MM.1S (cell line): ENCODE measurements at places on chromosomes 2 and 18.

- DNase-seq: no peak
These were observed 122.2 kb downstream of the CAPN13 start for GRCh38 chr2:30684996-30685395.

DNA sequence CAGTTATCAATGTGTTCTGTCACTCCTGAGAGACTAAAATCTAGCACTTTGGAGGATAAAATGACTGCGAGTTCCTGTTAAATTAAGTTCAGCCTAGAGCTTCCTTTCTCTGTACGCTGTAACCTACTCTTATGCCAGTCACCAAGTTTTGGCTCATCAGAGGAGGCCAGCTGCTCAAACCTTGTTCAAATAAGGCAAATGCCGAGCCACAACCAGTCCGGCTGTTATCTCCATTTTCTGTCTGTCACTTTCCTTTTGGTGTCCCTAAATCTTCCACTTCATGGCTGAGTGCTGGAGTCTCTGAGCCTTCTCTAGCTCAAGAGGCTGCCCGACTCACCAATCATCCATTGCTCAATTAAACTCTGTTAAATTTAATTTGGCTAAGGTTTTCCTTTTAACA lies 33.5 kb upstream of the PXDN start:
- DNase-seq: no peak

DNA sequence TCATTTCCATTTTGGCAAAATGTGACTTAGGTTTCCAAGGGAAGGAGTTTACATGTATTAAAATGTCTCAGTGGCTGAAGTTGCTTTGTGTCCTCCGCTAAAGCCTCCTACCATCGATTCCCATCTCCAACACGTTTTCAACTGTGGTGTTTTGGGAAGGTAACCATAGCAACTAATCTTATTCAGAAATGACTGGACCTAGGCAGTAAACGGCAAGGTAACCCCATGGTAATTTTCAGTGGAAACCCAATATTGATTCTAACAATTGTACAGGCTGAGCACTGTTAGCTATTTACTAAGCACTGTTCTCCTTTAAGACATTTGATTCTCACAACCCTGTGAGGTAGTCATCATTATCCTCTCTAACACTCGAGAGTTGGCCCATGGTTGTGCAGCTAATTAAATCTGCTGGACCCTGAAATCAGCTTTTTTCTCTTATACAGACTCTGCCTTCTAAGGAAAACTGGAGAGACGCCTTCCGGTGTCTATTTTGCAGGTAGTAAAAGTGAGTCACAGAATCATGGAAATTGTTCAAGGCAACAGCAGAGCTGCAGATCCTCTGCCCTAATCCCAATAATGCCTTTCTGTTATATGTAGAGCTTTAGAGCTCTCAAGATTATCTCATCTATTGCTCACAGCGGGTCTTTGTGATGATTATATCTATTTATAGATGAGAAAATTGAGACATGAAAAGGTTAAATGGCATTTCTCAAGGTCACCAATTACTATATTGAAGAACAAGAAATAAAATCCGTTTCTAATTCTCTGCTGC lies 36.2 kb downstream of the FASTKD2 start:
- DNase-seq: no peak

DNA sequence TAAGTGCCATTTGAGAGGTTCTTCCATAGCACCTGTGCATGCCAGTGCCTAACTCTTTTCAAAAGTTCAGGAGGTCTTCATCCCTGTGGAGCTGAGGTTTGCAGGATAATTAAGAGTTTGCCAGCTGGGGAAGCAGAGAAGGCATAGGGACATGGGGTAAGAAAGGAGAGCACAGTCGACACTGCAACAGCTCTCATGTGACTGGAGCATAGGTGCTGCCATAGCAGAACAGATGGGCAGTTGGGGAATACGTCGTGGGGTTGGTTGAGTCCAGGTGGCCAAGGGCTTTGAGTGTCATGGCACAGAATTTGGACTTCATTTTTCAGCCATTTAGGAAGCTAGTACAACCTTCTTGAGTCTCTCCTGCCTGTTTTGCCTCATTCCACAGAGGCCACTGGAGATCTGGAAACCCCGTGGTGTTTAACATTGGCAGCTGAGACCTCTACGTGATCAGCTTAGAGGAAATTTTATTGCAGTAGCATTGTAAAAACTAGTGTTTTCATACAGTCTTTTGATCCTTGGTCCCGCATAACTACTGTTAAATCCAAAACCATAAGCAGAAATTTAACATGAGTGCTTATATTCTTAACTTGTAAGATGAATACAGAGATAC lies 65.1 kb downstream of the CRIM1 start:
- no peak for DNase-seq

DNA sequence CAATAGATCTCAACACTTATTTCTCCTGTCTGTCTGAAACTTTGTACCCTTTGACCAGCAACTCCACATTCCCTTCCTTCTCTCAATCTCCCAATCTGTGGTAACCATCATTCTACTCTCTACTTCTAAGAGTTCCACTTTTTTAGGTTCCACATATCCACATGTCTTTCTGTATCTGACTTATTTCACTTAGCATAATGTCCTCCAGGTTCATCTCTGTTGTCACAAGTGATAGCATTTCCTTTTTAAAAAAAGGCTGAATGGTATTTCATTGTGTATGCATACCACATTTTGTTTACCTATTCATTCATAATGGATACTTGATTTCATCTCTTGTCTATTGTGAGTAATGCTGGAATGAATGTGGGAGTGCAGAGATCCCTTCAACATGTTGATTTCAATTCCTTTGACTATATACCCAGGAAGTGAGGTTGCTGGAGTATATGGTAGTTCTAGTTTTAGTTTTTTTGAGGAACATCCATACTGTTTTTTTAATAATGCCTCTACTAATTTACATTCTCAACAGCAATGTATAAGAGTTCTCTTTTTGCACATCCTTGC lies 18.8 kb upstream of the MMADHC start:
- DNase-seq: no peak

- no peak for DNase-seq
These were observed 246.2 kb downstream of the XIRP2 start for GRCh38 chr2:167134381-167135072.

GRCh38 chr18:77165503-77166188 lies 33.1 kb upstream of the MBP start:
- no peak for DNase-seq

GRCh38 chr2:236666646-236667204 lies 97.1 kb downstream of the ACKR3 start:
- DNase-seq: no peak

DNA sequence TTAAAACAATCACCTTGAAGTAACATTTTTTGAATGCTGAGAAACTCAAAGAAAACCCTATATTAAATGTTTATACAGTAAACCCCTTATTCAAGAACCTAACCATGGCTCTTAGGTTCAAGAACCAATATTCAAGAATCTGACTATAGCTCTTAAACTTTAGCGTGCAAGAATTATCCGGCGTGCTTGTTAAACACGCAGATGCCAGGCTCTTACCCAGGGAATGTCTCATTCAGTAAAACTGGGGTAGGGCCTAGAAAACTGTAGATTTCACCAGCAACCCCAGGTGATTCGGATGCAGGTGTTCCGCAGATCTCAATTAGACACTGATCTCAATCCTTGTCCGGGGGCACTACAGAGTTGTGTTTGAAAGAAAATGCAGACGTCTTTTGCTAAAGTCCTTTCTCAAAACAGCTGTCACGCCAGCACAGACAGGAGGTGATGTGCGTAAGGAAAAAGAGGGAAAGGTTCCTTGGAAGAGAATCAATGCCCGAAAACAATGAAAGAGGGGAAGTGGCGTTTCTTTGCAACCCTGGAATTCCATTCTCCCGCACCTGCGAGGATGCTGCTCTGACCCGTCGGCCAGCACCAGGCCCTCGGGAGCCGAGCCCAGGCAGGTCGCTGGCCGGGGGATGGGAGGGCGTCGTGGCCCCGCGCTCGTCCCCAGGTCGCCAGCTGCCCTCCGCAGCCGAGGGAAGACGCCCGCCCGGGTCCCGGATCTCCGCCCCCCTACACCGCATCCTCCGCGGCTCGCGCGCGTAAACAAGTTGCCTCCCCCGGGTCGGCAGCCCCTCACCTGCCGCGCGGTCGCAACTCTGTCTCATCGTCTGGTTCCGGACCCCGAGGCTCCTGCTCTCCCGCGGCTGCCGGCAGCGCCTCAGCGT lies 851 bp downstream of the EIF2AK3 start:
- DNase-seq: peak; percentile 55

DNA sequence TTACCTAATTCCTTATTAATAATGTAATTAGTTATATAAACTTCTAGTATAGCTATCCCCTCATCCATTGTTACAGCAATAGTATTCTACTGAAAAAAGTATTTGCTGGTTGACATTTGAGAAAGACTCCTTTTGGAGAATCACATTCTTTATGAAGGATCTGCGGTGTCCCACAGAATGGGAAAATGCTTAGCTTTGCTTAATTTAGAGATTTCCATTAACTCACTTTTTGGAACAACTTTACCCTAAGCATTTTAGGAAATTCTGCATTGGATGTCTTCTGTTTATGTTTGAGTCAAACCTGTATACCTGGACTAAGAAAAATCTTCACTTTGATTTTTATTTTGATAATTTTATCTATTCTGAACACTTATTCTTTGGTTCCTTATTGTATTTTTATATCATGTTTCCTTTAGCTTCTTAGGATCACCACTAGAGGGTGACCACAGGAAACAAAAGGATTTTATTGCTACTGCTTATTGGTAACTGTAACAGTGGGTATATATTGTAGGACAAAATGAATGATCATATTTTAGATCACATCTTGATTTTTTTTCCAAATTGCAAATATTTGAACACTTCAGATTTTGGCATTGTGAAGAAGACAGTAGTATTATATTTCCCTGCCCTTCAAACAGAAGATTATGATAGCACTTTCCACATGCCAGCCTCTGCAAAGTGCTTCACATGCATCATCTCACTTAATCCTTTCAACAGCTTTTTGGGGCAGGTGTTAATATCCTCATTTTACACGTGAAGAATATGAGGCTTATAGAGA lies 79.6 kb downstream of the MIB1 start:
- no peak for DNase-seq

DNA sequence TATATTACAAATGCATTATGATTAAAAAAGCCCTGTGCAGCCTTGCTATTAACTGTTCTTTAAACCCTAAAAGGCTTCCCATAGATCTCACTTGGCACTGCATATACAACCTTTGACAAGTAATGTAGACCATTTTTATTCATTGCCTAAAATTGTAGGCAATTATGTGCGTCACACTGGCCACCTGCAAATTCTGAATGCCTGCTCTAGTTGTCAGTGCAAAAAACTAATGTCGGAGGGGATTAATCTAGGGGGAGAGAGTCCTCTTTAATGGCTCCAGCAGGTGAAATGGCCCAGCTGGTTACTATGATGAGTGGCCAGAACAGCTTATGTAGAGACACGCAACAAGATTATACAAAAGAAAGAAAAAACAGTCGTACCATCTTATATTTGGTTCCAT lies 123.2 kb downstream of the OLA1 start:
- no peak for DNase-seq

DNA sequence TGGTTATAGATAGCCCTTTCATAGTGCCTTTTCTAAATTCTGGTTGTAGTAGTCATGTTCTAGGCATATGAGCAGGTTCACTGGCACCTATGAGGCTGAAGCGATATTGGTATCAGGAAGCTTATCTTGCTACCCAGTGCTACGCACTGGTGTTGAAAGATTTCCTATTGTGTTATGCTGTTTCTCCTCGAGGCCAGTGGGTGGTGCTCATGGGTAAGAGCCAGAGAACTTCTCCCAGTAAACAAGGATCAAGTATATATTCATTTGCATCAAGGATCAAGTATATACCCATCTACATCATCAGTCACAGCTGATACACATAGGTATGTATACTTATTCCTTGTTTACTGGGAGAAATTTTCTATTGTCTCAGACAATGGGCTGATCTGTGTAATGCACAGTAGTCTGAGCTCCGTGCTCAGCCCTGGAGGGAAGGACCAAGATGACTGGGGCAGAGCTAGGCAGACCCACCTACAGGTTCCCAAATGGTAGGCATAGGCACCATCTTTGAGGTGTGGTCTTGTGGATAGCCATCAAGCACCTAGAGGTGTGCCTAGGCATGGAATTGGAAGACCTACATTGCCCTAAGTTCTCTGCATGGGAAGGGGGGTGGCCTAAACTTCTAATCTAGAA lies 101.2 kb upstream of the GALNT13 start:
- DNase-seq: no peak

DNA sequence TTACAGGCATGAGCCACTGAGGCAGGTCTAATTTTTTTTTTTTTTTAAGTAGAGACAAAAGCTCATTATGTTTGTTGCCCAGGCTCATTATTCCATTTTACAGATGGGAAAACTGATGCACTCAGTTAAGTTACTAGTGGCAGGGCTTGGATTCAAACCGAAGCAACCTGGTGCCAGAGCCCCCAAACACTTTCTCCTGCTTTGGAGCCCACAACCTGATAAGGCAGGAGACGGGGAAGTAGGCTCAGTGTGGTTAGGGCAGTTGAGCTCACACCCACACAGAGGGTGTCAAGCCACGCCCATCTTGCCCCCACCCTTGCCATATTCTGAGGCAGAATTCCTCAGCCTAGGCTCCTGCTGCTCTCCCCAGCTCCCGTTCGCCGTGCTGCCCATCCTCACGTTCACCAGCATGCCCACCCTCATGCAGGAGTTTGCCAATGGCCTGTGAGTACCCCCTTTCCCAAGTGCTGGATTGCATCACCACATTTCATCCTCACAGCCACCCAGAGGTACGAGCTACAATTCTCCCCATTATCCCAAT lies 5.8 kb upstream of the CTDSP1 start:
- no peak for DNase-seq
